ENCODE measurements at places on chromosomes 6 and 20. TPM values are rescaled to one million over a fixed set of nuclear protein-coding genes. Genes with fewer than 3 reads are reported as not detected.

DNA sequence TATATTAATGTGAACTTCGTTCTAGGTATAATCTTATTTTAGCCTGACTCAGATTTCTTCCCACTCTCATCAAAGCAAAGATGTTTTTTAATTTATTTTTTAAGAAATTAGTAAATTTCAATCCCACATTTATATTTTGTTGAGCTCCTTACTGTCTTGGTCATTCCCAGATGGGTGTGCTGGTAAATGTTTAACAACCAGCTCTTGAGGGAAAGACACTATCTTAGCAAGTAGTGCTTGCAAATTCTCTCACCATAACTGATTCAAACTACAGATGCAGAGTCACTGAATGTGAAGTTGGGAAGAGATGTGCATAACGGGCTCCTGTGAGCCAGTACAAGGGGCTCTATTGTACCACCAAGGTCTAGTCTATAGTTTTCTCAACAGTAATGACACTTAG, 29.8 kb upstream of the BTN3A2 start:
- no peak for DNase-seq

GRCh38 chr20:32883081-32883480, 24.4 kb downstream of the EFCAB8 start:
- no peak for DNase-seq

DNA sequence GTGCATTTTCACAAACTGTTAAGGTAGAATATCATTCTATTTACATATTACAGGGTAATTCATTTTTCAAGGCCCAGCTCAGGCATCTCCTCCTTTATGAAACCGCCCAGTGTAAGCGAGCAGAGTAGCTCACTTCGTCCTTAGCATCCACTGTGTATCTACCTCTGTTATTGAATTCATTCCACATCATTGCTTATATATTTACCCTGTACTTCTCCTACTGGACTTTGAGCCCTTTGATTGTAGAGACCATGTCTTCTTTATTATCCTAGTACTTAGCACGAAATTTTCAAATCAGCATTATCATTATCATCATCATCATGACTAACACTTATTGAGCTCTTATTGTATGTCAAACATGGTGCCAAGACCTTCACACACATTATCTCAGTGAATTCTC, 76.7 kb downstream of the FRK start:
- DNase-seq, result no peak

The MACROD2 gene
- 3.7 TPM for total RNA-seq

DNA sequence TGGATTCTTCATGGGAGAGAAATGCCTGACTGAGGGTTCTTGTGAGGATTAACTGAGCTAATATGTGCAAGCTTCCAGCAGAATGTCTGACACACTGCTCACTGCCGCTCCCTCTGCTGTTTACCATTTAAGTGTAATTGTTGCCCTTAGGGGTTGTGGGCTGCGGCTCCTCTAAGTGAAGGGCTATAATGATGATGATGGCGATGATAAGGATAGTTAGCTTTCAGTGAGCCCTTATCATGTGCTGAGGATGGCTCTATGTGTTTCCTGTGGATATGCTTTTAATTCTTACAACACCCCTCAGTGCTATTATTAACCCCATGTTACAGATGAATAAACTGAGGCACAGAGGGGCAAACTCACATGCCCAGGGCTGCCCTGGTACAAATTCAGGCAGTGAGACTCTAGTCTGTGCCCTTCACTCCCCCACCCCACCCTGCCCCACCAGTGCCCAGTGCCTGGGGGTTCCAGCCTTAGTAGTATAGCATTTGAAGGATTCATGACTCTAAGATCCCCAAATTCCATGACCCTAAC, 33.4 kb downstream of the TGM2 start:
- no peak for DNase-seq

The ATP5F1E gene
- total RNA-seq, result 72.8 TPM

The DTNBP1 gene
- total RNA-seq, result 16.7 TPM

Measured in HCT116 (cell line).